ENCODE measurements at places on chromosomes 4 and X.

GRCh38 chr4:6608758-6609414 is 31.6 kb upstream of the MRFAP1 start:
- no peak for DNase-seq

- no peak for DNase-seq
These were observed 78.2 kb downstream of the SLC10A7 start for GRCh38 chr4:146443525-146443924.

DNA sequence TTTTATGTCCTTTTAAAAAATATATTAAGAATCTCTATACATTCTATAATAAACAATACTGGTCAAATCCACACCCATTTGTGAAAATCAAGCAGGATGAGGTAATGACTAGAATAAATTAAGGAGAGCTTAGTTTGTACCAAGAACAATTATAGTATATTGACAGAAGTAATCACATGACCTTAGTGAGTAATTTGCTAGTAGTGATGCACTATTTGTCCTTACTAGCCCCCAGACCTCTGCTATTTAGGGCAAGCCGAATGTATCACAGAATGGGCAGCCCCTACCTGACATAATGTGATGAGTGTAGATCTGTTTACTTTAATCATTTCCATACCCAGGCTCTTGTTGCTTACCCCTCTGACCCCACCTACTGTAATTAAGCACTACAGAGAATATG is 15.8 kb downstream of the ATP1B4 start:
- no peak for DNase-seq

DNA sequence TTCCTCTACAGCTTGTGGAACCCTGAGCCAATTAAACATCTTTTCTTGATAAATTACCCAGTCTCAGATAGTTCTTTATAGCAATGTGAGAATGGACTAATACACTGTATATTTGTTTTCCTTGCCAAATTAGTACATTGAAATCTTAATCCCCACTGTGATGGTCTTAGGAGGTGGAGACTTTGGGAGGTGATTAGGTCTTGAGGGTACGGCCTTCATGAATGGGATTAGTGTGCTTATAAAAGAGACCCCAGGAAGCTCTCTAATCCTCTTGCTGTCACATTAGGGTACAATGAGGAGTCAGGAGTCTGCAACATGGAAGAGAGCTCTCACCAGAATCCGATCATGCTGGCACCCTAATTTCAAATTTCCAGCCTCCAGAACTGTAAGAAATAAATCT is 86.6 kb downstream of the TIGD2 start:
- no peak for DNase-seq

GRCh38 chr4:29375716-29376115 is 1344.5 kb upstream of the PCDH7 start:
- no peak for DNase-seq

- DNase-seq: no peak
These were observed 119.6 kb downstream of the SHROOM3 start for GRCh38 chr4:76554630-76555029.

DNA sequence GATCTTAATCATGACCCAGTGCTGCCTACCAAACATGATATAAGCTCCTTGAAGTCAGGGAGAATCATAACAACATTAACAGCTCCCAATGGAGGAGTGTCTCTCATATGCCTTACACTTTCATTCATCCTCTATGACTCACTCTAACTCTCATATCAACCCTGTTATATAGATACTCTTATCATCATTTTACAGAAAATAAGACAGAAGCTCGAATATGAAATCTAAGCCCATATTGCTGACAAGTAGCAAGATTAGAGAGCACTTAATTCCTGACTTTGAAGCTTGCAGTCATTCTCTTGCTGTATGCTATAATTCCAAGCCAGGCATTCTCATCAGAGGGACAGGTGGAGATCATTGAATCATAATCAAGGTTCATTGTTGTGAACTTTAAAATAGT is 476.7 kb upstream of the ATOH1 start:
- DNase-seq: no peak

DNA sequence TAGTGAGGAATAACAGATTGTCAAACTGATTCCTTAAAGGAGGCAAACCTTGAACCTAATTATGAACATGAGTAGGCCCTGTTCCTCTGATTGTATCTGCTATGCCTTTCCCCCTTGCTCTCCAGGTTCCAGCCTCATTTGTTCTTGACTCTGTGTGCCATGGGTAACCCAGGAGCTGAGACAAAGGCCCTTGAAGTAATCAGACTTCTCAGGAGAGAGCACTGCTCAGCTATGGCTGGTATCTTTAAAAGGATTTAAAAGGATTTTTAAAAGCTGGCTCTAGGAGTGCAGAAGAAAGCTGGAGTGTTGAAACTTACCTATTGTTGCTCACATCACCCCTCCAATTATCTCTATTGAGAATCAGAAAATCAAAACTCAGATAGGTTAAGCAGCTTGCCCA is 1565.5 kb upstream of the AGA start:
- no peak for DNase-seq

All from DMS79 (cell line).